Brain microvascular endothelial cell (primary cell): ENCODE measurements at places on chromosomes 11 and 22.
A peak's percentile ranks its signal among the peaks of the same experiment; 100 is the strongest.

GRCh38 chr11:36271794-36272407 lies 17.3 kb downstream of the COMMD9 start:
- no peak for DNase-seq

- DNase-seq: peak; percentile 28
Measured at GRCh38 chr22:46293577-46294260, 3.0 kb upstream of the GTSE1 start.

DNA sequence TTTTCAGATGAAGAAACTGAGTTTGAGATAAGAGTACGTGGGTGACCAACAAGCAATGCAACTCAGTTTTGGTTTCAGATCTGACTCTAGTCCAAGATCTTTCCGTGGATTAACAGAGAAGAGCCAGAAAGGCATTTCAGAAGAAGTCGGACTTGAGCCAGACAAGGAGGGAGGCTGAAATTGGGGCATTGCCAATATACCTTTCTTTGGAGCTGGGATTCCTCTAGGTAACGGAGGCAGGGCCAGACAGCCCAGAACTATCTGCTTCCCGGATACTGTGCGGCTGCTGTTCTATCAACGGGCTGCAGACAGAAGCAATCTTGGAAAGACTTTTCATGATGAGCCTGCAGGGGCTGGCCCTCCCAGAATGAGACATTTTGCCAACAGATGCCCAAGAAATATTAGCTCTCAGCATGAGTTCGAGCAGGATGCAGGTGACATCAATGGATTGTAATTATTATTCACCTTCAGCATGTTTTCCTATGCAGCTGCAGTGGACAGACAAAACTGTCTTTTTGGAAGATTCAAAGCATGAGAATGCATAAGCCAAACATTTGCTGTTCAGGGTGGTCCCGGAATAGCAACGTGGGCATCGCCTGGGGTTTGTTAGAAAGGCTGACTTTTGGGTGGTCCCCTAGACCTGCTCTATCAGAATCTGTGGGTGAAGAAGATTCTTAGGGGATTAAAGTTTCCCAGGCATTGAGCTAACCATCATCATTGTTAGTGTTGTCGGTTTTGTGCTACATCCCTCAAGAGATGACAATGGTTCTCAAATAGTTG lies 95.7 kb downstream of the SCN3B start:
- DNase-seq: no peak

DNA sequence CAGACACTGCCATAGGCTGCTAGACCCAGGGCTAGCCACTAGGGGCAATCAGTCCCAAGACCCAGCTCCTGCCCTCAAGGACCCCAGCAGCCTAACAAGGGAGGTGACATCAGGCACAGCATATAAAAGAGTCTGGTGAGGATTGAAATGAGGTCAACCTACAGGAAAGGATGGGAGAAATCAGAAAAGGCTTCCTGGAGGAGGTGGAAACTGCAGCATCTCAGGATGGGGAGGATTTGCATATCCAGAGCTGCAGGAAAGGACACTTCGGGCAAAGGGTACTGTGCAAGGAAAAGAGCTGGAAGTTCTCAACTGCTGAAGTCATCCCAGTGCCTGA lies 2.9 kb upstream of the ARFGAP2 start:
- DNase-seq: peak; percentile 25

GRCh38 chr11:28701760-28702449 lies 593.7 kb downstream of the METTL15 start:
- DNase-seq: no peak

DNA sequence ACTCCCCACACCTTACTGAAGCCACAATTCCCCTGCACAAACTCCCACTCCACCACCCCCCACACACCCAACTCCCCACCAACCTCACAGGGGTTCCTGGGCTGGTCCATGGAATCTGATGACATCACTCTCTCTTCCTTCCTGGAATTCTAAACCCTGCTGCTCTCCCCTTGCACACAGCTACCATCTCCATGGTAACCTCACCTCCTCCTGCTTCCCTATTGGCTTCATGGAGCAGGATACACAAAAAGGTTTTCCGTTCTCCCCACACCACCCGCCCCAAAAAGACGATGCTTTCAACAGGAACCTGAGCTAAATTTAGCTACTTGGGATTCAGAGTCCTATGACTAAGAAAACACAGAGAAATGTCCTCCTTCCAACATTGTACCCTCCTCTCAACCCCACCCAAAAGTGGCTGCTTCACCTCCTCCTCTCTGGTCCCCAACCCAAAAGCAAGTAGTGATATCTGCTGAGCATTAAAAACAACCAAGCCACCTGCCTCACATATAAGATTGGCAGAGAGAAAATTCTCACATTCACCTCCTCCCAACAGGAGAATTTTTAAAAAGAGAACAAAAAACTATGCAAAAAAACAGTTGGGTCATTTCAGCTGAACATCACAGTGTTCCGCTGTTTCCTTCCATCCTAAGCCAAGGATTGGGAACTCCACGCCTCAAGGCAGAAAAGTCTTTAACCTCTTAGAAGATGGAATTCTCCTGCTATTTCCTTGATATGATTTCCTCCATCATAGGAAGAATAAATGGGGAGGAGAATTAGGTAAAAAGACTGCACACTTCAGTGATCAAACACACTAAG lies 66.9 kb downstream of the RBFOX2 start:
- DNase-seq: peak; percentile 59

DNA sequence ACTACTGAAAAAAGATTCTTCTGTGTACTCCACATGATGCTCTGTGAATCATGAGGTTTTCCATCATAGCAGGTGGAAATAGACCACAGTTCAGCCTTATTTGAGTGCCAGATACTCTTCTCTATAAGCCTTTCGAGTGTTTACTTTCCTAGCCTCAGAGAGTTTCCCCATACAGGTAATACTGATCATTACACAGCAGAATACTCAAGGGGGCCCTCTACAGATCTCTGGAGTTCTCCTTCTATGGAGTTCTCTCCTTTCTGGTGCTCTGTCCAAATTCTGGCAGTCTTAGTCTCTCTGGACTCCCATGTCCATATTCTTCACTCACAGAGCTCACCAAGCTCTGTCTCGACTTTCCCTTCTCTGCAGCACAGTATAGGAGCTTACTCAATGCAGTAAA lies 175.7 kb upstream of the CARD18 start:
- DNase-seq: no peak
